Stimulated activated CD8-positive, alpha-beta memory T cell treated with anti-CD3 and anti-CD28 coated beads, Interleukin-4, amount 100 ng/mL, for 1 hour (primary cell): ENCODE measurements at places on chromosomes 12 and 14.

DNA sequence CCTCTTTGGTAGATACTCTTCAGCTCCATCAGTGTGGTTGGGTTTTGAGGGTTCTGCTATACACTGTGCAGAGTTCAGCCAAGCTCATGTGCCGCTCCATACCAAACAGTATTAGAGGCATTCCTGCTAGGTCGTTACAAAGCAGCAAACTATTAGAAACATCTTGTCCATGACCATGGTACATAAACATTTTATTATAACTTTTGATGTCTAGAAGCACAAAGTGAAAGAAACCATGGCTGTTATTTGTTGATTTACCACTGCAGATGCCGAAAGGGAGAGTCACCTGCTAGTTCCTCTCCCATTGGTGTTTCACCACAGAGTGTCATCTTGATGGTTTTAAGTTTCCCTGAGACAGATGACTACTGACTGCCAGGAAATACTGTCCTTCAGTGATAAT, 242.0 kb downstream of the ADAMTS20 start:
- no peak for DNase-seq

DNA sequence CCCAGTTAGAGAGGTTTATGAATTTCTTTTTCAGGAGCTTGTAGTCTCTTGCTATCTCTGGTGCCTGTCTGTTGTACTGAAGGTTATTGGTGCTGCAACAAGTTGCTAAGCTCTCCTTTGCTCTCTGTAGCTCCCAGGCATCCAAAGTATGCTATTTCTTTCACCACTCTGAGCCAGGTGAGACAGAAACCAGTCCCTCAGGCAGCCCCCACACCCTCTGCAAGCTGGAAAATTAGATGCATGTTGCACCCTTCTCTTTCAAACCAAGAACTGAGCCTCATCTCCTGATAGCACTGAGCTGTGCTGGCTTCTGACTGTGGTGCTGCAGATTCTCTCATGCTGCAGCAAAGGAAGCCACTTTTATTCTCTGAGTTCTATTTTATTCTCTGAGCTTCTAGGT, 9.6 kb upstream of the TRIM9 start:
- DNase-seq, result no peak

GRCh38 chr14:98579140-98579539, 692.9 kb downstream of the BCL11B start:
- no peak for DNase-seq

GRCh38 chr14:90648421-90648820, 167.8 kb downstream of the TTC7B start:
- no peak for DNase-seq
